ENCODE measurements at places on chromosomes 6 and 20.

DNA sequence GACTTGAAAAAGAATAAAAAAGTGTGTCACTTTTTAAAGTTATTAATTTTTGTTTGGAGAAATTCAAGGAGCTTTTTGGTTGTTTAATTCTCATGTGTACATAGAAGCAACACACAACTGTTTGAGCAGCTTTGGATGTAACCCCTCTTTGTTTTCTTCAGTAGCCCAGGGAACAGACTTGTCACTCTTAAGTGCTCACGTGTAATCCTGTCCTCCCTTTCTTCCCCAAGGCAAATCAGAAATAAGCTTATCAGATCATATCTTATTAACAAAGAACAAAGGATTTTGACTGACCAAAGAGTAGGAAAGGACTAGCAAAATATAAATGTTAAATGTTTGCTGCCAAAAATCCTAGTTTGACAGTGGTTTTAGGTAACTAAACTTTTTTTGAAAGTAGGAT lies 7.3 kb upstream of the FLRT3 start:
- DNase-seq, result no peak

DNA sequence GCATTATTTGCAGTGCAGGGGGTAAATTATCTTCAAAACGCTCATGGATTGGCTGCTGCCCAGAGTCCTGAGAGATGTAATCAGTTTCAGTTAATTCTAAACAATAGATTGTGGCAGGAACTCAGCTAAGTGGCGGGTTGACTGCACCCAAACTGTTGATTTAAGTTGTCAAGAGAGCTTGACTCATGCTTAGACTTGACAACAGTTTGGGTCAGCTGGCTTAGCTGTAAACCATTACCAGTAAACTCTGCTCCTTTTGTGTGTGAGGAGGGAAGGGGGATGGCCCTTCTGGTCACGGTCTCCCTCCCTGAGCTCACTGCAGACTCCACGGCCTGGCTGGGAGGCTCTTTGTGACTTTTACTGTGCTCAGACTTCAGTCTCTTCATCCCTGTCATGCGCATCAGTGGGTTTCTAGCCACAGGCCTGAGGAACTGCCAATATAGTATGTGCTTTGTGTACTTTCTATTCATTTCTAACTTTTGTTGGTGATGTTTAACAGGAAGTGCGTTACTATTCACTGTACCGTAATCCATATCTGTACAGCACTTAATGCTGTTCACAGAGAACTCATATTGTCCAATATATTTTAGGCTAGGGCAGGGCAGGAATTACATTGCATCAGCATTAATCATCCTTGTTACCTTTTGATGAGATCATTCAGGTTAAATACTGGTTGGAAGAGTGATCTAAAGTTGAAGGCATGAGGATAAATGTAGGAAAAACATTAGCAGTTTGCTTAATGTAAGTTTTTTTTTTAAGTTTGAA lies 488.3 kb downstream of the CDKAL1 start:
- no peak for DNase-seq

- DNase-seq, result no peak
Measured at GRCh38 chr6:170092826-170093225, 198.1 kb downstream of the DLL1 start.

GRCh38 chr6:168280899-168281245 lies 38.7 kb downstream of the DACT2 start:
- DNase-seq, result no peak

- no peak for DNase-seq
Measured at GRCh38 chr6:15249371-15250019, 3.6 kb downstream of the JARID2 start.

DNA sequence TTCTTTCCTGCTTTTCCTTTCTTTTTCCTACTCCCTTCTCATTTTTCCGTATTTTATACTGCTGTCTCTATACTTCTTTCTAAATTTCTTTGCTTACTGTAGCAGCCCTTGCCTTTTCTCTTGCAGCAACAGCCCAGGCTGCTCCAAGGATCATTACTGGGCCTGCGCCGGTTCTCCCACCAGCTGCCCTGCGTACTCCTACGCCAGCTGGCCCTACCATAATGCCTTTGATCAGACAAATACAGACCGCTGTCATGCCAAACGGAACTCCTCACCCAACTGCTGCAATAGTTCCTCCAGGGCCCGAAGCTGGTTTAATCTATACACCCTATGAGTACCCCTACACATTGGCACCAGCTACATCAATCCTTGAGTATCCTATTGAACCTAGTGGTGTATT lies 148.8 kb downstream of the QKI start:
- no peak for DNase-seq

DNA sequence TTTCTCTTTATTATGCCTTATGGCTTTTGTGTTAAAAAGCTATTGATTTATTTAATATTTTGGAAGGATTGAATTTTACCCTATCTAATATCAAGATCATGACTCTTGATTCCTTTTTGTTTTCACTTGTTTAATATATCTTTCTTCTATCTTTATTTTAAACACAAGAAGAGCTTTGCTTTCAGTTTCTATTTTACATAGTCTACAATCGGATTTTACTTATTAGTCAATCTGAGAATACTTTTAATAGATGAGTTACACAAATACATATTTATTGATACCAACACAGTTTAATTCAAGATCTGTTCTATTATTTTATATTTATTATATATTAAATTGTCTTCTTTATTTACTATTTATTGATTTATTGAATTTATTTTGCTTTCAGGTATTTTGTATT lies 218.8 kb downstream of the ESR1 start:
- DNase-seq, result no peak

DNA sequence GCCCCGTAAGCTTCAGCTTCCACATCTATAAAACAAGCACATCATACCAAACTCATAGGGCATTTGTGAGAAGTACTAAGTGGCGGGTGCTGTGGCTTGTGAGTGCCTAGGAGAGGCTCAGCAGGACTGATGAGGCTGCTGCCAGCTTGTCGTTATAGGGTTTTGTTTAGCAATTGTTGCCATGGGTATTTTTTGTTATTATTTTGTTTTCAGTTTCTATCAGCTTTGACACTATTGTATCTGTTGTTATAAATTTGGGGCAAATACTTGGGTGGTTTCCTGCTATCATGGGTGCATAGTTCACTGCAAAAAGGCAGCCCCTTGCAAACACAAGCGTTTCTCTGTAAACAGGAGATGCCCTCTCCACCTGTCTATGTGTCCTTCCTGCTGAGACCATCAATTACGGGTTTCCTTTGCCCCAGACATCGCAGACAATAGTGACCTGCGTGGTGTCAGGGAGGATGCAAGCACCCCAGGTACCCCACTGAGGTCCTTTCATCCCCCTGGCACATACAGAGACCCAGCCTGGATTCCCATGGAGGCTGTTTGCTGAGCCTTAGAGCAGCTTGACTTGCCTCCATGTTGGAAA lies 3.1 kb upstream of the CCDC167 start:
- DNase-seq, result peak; percentile 46

DNA sequence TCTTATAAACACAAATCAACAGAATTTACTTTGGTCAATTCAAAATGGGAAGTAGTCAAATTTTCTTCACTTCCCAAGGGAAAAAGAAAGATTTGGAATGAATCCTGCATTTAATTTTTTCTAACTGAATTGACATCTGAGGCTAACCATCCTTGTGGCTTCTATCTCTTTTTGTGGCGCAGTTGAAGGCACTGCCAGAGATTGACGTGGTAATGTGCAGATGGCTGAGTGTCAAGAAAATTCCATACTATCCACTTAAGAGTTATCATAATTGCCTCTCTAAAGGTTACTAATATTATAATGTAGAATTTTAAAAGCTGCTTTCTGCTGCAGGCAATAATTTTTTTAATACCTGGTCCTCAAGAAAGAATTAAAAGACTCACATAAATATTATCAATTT lies 162.3 kb downstream of the KLHL32 start:
- DNase-seq, result no peak

DNA sequence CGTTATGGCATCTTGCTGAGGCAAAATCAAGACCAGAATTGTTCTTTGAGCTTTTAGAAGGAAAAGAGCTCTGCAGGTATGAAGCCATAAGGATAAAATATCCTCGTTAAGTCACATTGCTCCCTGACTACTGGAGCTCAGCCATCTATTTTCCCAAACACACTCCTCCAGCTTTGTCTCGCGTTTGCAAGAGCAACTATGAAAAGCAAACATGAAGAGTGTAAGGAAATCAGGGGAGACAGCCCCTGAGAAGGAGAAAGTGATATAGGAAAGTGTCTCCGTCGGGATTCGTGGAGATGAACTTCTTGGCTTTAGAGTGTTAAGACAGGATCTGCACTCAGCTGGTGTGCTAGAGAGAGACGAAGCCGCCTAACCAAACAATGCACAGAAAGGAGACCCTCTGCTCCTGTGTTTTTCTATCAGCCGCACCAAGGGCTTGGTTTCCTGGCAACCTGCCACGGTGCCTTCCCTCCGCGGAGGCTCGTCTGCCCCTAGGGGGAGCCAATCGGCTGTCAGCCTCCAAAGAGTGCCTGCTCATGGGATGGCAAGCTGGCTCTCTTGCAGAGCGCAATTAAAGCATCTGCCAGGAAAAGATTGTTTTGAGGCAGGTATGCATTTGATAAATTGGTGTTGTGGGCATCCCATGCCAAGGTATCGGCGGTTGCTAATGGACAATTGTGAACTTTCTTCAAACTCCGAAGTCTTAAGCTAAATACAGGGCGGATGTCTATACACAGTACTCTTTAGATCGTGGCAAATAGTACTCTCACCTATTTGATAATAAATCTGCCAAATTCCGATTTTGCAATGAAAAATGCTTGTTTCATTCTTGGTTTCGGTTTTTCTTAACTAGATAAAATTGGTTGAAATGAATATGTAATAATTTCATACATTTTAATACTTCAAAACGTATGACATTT lies 603.2 kb downstream of the RNF144B start:
- DNase-seq, result no peak

- DNase-seq, result peak; percentile 52
Measured at GRCh38 chr6:166957087-166957804, 896 bp upstream of the RNASET2 start.

- DNase-seq, result no peak
Measured at GRCh38 chr6:162179196-162179951, 548.2 kb downstream of the PRKN start.

DNA sequence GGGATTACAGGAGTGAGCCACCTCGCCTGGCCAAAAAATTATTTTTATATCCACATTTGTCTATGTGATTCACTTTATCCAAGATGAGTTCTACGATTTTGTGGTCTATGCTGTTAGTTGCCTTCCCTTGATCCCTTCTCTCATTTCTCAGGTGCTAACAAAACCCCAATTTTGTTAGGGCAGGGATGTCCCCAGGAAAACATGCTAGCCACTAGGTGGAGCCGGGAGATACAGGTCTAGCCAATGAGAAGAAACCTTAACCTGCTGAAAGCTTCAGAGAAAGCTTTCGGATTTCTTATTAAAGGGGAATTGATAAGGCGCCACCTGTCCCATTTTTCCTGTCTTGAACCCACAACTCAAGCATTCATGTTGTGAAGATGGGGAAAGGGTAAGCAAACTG lies 167.4 kb upstream of the OLIG3 start:
- DNase-seq, result peak; percentile 31

DNA sequence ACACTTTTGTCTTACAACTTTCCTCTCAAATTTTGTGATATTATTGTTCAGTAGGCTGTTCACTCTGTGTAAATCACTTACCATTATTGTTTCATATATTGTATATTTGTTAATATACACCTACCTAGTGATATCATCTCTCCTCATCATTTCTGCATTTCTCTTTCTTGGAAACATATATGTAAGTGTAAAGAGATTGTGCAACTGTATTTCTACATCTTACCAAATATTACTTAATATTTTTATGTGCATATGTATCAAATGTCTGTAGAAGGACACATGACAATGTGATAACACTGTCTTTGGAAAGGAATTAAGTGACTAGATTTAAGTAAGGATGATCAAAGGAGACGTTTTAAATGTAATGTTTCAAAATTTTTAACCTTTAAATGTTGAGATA lies 30.2 kb downstream of the ZNF322 start:
- DNase-seq, result no peak

GRCh38 chr20:43820731-43821330 lies 93.8 kb upstream of the TOX2 start:
- DNase-seq, result no peak

- DNase-seq, result no peak
Measured at GRCh38 chr6:127204281-127204680, 62.4 kb upstream of the RNF146 start.

GRCh38 chr6:166697113-166697512 lies 70.1 kb upstream of the RPS6KA2 start:
- no peak for DNase-seq

DNA sequence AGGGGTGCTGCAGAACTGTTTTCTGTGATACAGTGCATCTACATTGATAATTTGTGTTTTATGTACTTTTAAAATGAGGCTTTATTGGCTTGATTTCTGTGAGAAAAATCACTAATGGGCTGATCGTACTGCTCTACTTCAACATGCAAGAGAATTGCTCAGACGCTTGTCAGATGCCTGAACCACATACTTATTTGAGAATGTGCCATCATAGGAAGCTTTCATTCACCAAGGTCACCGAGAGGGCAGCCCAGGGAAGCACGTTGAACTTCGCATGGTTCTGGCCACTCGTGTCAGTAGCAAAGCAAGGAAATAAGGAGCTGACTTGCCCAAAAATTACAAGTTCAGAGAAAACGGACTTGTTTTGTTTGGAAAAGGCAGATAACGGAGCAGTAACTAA lies 168.5 kb upstream of the AKAP12 start:
- DNase-seq, result no peak

DNA sequence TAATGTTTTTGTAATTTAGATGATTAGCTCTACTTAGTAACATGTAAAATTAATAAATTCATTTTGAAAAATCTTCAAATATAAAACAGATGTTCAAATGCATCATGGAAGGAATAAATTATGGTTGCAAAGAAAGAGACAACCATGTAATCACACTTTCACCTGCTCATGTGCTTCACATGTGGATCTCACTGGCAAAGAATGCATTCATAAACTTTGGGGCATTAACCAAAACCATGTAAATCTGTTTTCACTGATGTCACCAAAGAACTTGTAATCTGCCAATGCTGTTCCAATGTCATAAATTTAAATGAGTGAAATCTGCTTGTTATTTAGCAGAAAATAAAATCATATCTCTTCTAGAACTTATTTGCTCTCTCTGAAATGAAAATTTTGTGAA lies 142.7 kb downstream of the TENT5A start:
- DNase-seq, result no peak

- DNase-seq, result no peak
Measured at GRCh38 chr6:12175626-12176025, 114.5 kb upstream of the EDN1 start.

DNA sequence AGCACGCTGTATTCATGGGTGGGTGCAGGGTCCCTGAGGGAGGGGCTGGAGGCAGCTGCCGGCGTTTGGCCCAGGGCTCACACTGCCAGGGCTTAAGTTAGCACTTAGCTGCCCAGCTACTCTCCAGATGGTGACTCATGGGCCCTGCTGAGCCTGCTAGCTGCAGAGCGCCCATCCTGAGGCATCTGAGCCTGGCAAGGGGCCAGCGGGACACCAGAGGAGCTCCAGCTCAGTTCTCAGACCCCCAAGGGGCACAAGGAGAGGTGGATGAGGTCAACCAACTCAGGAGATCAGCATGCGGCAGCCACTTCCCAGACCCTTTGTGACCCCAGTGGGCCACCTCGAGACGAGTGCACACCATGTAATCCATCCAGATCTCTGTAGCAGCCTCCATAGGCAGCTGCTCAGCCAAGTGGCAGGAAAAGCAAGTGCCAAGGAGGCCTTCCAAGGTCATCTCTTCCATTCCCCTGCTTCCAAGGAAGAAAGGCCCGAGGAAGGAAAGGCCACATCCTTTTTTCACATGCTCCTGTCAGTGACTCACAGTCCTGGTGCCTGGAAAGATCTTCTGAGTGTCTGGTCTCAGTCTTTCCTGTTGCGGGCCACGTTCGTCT lies 35.3 kb downstream of the FOXP4 start:
- DNase-seq, result no peak
